ENCODE measurements at places on chromosomes 5 and 9. TPM values are rescaled to one million over a fixed set of nuclear protein-coding genes. Genes with fewer than 3 reads are reported as not detected.
A peak's percentile ranks its signal among the peaks of the same experiment; 100 is the strongest.

Gene TMEM38B
- total RNA-seq, result 25.3 TPM

Gene GAPVD1
- 46.2 TPM for total RNA-seq

- DNase-seq, result no peak
Measured at GRCh38 chr9:125820100-125820804, 73.1 kb downstream of the PBX3 start.

Gene PBX3
- total RNA-seq, result 53.0 TPM

DNA sequence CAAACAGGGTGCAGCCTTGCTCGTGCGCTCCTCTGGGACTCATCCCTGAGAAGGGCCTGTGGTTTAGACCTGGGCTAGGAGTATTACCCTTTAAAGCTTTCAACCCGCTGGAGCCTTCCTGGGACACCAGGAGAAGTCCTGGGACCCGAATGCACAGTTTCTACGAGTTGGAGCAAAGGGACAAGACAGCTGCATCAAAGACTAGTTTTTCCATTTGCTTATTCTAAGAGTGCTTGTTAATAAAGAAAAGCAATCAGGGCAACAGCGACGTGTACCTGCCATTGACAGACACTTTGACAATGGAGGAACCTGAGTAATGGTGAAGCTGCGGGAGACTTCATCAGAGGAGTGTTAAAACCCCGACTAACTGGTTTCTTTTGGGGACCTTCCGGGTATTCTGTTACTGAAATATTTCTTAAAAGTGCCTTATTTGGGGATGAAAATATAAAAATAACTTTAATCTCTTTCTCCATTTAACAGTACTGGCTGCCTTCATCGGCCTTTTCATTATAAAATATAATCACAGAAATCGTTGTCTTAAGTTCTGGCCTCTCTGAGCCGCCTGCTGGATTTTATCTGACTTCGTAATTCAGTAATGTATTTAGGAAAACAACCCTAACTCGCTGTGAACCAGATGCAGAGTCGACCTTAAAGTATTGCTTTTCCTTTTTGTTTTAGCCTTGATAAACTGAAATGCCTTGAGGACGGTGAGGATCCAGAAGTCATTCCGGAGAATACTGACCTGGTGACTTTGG is 732 bp downstream of the SNAPC3 start:
- DNase-seq, result peak; percentile 36

Gene DEPDC1B
- 15.9 TPM for total RNA-seq

GRCh38 chr9:34375901-34376595 is 650 bp downstream of the MYORG start:
- DNase-seq, result peak; percentile 71

Gene FABP6
- 1.0 TPM for total RNA-seq

Gene DNAH5
- 3.0 TPM for total RNA-seq
